ENCODE measurements at places on chromosomes 3 and 15. TPM values are rescaled to one million over a fixed set of nuclear protein-coding genes. Genes with fewer than 3 reads are reported as not detected.

Gene SERINC4
- not detected for polyA plus RNA-seq

Gene IRAK2
- 0.88 TPM for polyA plus RNA-seq

Gene C3orf62
- 15.5 TPM for polyA plus RNA-seq

- no peak for DNase-seq
These were observed 28.2 kb downstream of the SLCO3A1 start for GRCh38 chr15:91881569-91882297.

- DNase-seq, result peak; percentile 12
These were observed 46.1 kb upstream of the TUSC7 start for GRCh38 chr3:116663161-116664110.

DNA sequence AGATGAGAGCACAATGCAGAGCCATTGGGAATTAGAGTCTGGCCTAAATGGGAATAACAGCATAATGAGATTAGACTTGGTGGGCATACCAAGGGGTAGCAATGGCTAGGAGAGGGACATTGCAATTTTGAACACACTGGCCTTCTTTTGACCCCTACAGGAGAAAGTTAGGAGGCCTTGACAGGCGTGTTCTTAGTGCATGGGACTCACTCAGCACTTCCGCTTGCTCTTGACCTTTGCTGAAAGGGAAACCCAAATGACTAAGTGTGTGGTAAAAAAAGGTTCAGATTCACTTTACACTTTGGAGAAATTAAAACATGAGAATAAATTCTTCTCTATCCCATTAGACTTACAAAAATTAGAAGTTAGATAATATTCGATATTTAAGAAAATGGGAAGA is 317.4 kb downstream of the DIPK2A start:
- no peak for DNase-seq

- peak; percentile 69 for DNase-seq
These were observed 9.4 kb upstream of the RPL24 start for GRCh38 chr3:101695779-101696372.

- no peak for DNase-seq
These were observed 474 bp upstream of the FEZF2 start for GRCh38 chr3:62373714-62374333.

DNA sequence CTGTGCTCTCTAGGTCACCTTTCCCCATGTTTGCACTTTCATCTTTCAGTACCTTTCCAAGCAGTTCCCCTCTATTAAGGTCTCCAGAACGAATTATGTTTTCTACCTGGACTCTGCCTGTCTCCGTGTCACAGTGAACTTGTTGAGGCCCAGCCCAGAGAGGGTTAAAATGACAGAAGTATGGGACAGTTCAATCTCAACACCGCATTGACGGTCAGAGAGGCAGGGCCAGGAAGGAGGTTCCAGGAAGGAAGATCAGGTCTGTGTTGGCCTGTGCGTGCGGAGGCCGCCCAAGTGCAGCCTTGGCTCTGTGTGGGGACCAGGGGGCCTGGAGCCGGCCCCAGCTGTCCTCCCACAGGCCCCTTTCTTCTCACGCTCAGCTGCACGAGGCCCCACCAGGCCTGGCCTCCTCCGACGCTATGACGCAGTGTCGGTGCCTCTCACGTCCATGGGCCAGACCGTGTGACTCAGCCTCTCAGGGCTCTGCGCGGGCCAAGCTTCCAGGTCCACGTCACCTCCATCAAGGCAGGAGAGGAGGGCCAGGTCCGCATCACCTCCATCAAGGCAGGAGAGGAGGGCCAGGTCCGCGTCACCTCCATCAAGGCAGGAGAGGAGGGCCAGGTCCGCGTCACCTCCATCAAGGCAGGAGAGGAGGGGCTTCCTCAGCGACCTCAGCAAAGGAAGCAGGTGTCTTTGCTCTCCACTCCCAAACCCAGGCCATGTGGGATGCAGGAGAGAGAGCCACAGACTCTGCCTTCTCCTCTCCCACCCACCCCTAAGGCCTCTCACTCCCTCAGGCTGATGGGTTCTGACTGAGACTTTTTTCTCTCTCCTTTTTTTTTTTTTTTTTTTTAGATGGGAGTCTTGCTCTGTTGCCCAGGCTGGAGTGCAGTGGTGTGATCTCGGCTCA is 83.1 kb downstream of the CPN2 start:
- no peak for DNase-seq

- no peak for DNase-seq
These were observed 462.2 kb downstream of the NSUN3 start for GRCh38 chr3:94525043-94525442.

GRCh38 chr15:42650208-42651066 is 75.0 kb downstream of the STARD9 start:
- peak; percentile 79 for DNase-seq
